ENCODE measurements at places on chromosomes 3 and 15. TPM values are rescaled to one million over a fixed set of nuclear protein-coding genes. Genes with fewer than 3 reads are reported as not detected.

The AADACL2 gene
- not detected for total RNA-seq

The RGMA gene
- 76.7 TPM for total RNA-seq

The COMMD2 gene
- 39.6 TPM for total RNA-seq

The XCR1 gene
- total RNA-seq: not detected

The C15orf39 gene
- total RNA-seq: 30.8 TPM

DNA sequence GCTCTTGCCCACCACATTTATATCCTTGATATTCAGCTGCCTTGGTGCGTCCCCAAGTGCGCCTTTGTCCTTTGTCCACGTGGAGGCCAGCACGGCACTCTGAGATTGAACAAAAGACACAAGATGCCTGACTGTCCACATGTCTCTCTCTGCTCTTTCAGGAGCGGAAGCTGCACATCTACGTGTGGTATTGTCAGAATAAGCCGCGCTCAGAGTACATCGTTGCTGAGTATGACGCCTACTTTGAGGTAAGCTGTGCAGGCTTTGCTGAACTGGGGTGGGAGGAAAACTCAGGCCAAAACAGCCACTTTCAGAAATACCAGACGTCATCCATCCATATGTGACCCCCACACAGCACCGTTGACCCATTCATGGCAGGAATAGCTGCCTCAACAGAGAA, 72.0 kb upstream of the UMPS start:
- no peaks in the 10 kb centered on the region for H3K27me3 ChIP-seq
- no peaks in the 10 kb centered on the region for H3K4me1 ChIP-seq
- no peak overlapping the region for H3K27ac ChIP-seq
- H3K36me3 ChIP-seq: peaks cover 65% of the 10 kb centered on the region
- DNase-seq: no peak
- H3K4me3 ChIP-seq: no peak overlapping the region

GRCh38 chr3:101865751-101866509, 16.6 kb downstream of the NFKBIZ start:
- no peaks in the 10 kb centered on the region for H3K27me3 ChIP-seq
- H3K4me3 ChIP-seq: no peak overlapping the region
- H3K4me1 ChIP-seq: peaks cover 13% of the 10 kb centered on the region
- no peak for DNase-seq

DNA sequence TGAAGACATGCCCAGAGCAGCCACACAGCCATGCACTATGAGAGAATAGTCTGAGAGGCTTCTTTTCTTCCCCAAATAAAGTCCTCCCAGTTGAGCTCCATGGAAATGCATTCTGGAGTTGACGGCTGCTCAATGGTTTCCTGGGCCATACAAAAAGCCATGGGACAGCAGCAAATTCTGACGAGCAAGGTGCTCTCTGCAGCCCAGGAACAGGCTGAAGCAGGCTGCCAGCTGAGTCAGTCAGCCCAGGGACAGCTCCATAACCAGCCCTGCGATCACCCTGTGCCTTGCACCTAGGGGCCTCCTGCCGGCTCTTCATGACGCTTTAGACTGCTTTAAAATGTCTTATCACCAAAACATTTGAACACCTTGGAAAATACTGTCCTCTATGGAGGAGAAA, 256.3 kb upstream of the CHRNA7 start:
- H3K27me3 ChIP-seq: no peaks in the 10 kb centered on the region
- no peak for DNase-seq
- no peak overlapping the region for H3K27ac ChIP-seq
- no peaks in the 10 kb centered on the region for H3K4me1 ChIP-seq

- no peak for DNase-seq
- H3K36me3 ChIP-seq: peaks cover 3% of the 10 kb centered on the region
- H3K4me3 ChIP-seq: no peak overlapping the region
- no peak overlapping the region for H3K27ac ChIP-seq
- no peaks in the 10 kb centered on the region for H3K4me1 ChIP-seq
Observed at GRCh38 chr3:129379582-129380358, 48.7 kb downstream of the EFCAB12 start.

GRCh38 chr3:11553436-11554235, 90.1 kb downstream of the VGLL4 start:
- H3K36me3 ChIP-seq: peaks cover 5% of the 10 kb centered on the region
- H3K27ac ChIP-seq: peak overlapping the region; percentile 90
- no peak overlapping the region for H3K4me3 ChIP-seq
- no peaks in the 10 kb centered on the region for H3K27me3 ChIP-seq
- peaks cover 25% of the 10 kb centered on the region for H3K4me1 ChIP-seq
- peak; percentile 36 for DNase-seq

- peaks cover 88% of the 10 kb centered on the region for H3K36me3 ChIP-seq
- H3K27ac ChIP-seq: no peak overlapping the region
- no peaks in the 10 kb centered on the region for H3K27me3 ChIP-seq
- no peak for DNase-seq
- no peak overlapping the region for H3K4me3 ChIP-seq
Observed at GRCh38 chr3:185605566-185605965, 19.5 kb downstream of the SENP2 start.

DNA sequence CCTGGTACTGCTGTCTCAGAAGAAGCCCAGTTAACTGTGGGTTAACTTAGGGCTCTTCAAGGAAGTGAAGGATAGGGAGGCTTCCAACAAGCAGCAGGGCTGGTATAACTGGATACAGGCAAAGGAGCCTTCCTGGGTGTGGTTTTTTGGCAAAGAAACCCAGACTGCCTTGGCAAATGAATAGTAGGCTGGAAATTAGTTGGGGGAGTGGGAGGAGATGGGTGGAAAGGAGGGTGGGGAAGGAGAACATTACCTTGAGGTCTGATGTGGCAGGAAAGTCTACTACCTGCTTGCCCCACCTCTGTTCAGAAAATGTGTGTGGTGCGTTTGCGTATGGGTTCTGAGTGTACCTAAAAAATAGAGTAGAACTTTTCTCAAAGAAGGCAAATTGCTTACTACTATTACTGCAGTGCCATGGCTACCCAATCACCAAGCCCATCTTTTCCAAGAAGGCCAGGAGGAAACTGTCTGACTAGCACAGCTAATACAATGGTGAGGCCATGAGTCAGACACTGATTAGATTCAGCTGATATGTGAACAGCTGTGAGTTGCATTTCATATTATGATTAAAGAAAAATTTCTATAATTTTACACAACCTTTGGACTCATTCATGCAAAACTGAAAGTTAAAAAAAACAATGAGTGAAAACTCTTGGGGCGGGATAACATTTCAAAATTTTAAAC, 55.2 kb downstream of the SPTSSB start:
- no peak overlapping the region for H3K27ac ChIP-seq
- no peaks in the 10 kb centered on the region for H3K27me3 ChIP-seq
- H3K4me1 ChIP-seq: no peaks in the 10 kb centered on the region
- no peaks in the 10 kb centered on the region for H3K36me3 ChIP-seq
- no peak for DNase-seq

- H3K27me3 ChIP-seq: no peaks in the 10 kb centered on the region
- H3K4me3 ChIP-seq: no peak overlapping the region
- no peaks in the 10 kb centered on the region for H3K36me3 ChIP-seq
- H3K27ac ChIP-seq: no peak overlapping the region
Observed at GRCh38 chr3:10416730-10417300, 88.6 kb downstream of the ATP2B2 start.

DNA sequence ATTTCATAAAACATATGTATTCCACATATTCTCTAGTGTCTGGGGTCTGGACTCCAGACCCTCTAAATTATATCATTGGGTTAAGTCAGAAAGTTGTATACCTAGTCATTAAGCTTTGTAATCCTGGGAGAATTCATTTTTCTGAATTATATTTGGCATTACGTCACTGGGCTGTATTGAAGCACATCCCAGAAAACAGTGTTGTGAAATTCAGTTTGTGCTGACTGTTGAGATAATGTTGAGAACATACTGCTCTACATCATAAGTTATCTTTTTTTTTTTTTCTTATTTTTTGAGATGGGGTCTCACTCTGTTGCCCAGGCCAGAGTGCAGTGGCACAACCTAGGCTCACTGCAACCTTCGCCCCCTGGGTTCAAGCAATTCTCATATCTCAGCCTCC, 153.1 kb upstream of the STT3B start:
- H3K27ac ChIP-seq: no peak overlapping the region
- no peaks in the 10 kb centered on the region for H3K27me3 ChIP-seq
- no peak overlapping the region for H3K4me3 ChIP-seq
- no peaks in the 10 kb centered on the region for H3K36me3 ChIP-seq
- no peaks in the 10 kb centered on the region for H3K4me1 ChIP-seq

GRCh38 chr3:176583956-176584355, 613.3 kb downstream of the TBL1XR1 start:
- H3K4me3 ChIP-seq: no peak overlapping the region
- H3K36me3 ChIP-seq: no peaks in the 10 kb centered on the region
- no peak overlapping the region for H3K27ac ChIP-seq
- H3K4me1 ChIP-seq: no peaks in the 10 kb centered on the region

- H3K36me3 ChIP-seq: peaks cover under 1% of the 10 kb centered on the region
- H3K4me3 ChIP-seq: no peak overlapping the region
- peak; percentile 83 for DNase-seq
- H3K27ac ChIP-seq: peak overlapping the region; percentile 77
- peaks cover 51% of the 10 kb centered on the region for H3K4me1 ChIP-seq
Observed at GRCh38 chr3:172138792-172139507, 99.6 kb downstream of the FNDC3B start.

- H3K27ac ChIP-seq: no peak overlapping the region
- no peaks in the 10 kb centered on the region for H3K4me1 ChIP-seq
- no peak for DNase-seq
- H3K27me3 ChIP-seq: no peaks in the 10 kb centered on the region
- no peaks in the 10 kb centered on the region for H3K36me3 ChIP-seq
Observed at GRCh38 chr3:184683900-184684560, 27.8 kb downstream of the MAGEF1 start.

DNA sequence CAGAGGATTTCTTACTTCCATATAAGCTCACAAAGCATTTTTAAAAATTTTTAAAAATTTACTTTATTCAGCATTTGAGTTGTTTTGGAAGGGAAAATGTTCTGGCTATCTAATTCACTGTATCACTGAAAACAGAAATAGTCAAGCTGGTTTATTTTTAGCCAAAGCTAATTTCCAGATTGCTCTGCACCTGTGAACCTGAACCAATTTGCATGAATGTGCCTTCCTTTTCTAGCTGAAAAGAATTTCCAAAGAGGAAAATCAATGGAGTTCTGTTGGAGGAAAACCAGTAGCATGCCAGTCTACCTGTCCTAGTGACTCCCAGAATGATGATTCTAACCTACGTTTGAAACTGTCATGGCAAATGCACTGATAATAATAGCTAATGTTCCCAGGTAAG, 134.2 kb upstream of the LIPC start:
- no peak for DNase-seq
- no peaks in the 10 kb centered on the region for H3K4me1 ChIP-seq
- H3K27ac ChIP-seq: no peak overlapping the region
- H3K27me3 ChIP-seq: no peaks in the 10 kb centered on the region
- no peaks in the 10 kb centered on the region for H3K36me3 ChIP-seq

- no peaks in the 10 kb centered on the region for H3K36me3 ChIP-seq
- no peak for DNase-seq
- H3K4me3 ChIP-seq: no peak overlapping the region
- no peaks in the 10 kb centered on the region for H3K27me3 ChIP-seq
Observed at GRCh38 chr15:70257573-70258248, 160.0 kb upstream of the TLE3 start.

DNA sequence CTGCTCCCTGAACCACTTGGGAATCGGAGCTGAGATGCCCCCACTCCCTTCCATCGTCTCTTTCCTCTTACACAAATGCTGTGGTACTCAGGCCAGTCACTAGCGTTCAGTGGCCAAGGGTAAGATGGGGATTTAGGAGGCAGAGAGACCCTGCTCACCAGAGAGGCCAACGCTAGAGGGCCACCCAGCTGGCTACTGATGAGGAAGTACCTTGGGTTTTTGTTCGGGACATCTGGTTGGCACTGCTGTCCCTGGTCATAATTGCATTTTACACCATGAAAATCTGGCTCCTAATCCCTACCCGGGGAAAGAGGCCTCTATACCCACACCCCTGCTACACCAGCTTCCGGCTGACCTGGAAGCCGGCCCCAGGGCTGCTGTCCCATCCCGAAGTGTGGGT, 7.7 kb downstream of the MAP6D1 start:
- no peaks in the 10 kb centered on the region for H3K4me1 ChIP-seq
- H3K27ac ChIP-seq: no peak overlapping the region
- no peaks in the 10 kb centered on the region for H3K27me3 ChIP-seq

DNA sequence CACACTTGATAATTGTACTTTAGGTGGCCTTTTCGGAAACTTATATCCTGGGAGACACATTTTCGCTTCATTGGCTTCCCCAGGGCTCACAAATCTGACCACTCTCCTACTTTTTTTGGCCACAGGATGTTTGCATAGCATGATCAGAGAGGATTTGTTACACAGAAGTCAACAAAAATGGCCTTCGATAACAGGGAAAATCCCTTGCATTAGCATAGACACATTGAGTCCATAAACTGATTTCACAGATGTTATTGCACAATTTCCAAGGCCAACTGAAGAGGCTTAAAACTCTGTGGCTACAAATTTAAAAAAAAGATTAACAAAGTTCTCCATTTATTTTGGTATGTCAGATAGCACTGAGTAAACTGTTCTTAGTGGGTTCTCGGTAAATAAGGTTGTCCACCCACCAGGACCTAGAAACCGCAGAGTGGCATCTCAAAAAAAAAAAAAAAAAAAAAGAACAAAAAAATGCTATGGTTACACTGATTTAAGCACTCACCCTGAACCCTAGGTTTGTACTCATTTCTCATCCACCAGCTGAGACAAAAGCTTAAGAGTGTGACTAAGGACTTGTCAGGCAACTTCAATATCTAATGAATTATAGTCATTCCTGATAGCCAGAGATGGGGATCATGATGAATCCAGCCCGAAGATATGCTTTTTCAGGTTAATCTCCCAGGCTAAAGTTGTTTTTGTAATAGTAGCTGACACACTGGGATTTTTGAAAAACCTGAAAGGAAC, 188.9 kb upstream of the SYNPR start:
- no peak for DNase-seq
- H3K4me1 ChIP-seq: no peaks in the 10 kb centered on the region
- no peak overlapping the region for H3K4me3 ChIP-seq
- no peak overlapping the region for H3K27ac ChIP-seq

DNA sequence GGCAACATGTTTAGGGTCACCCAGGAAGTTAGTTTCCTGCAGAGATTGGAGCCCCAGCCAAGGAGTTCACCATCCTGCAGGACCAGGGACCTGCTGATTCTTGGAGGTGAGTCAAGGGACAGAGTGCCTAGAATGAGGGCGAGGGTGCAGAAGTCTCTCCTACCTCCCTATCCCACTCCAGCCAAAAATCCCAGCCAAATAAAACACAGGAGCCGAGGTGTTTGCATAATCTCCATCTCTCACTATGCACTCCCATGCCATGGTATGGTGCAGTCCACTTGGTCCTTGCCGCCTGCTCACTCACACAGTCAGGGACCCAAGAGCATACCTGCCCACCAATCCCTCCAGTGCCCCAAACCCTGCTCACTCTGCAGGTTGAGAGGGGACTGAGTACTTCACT, 294.2 kb downstream of the UACA start:
- no peak overlapping the region for H3K27ac ChIP-seq
- H3K4me1 ChIP-seq: peaks cover 7% of the 10 kb centered on the region
- H3K27me3 ChIP-seq: no peaks in the 10 kb centered on the region
- no peak overlapping the region for H3K4me3 ChIP-seq

DNA sequence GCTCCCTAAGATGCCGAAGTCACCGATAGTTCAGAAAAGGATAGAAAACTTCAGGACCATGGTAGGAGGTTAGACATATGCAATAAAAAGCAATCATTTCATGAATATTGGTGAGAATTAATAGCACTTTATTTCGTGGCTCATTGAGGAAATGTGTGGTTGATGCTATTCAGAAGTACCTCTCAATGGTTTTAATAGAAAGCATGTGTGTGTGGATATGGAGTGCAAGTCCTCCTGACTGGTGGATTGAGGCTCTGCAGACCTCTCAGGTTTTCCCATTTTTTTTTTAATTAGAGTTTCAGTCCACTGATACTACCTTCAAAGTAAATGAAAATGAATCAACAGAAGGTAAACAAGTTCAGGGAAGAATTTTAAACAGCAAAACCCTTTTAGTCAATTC, 384.3 kb upstream of the RARB start:
- peaks cover 15% of the 10 kb centered on the region for H3K4me1 ChIP-seq
- H3K4me3 ChIP-seq: no peak overlapping the region
- H3K36me3 ChIP-seq: no peaks in the 10 kb centered on the region
- no peak overlapping the region for H3K27ac ChIP-seq
- DNase-seq: no peak

All from ascending aorta (tissue), 2 donors.